AG20443 (cell line): ENCODE measurements at places on chromosomes 12 and 14.

DNA sequence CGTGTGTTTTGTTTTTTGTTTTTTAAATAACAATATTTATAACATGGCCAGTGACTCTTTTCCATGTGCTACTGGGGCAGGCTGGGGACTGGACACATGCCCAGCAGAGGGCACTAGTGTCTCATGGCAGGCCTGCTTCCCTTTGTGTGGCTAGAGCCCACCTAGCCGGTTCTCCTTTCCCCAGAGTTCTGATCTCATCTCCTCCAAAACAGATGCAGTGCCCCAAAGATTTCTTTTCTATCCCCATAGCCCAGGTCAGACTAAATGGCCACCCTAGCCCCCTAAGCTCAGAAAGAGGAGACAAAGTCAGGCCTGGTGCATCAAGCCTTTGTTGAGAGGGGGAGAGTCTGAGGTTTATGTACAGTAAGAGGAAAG, 21.2 kb downstream of the PRPF40B start:
- peak; percentile 92 for DNase-seq

DNA sequence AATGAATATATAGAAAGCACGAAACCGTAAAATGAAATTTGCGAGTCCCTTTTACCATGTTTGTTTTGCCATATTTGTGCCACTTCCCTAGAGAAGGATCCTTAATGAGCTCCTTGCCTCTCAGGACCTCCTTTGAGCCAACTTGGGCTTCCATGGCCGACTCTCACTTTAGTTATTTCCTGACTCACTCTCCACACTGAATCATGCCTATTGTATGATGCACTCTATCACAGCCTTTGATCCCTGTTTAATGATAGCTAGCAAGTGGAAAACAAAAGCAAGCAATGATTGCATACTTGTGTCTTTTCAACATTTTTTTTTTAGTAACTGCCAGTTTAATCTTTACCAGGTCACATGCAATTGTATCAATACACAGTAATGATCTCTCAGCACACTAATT, 153.2 kb downstream of the CCER1 start:
- DNase-seq: peak; percentile 46

GRCh38 chr12:111099186-111099585, 178.8 kb upstream of the MYL2 start:
- no peak for DNase-seq

DNA sequence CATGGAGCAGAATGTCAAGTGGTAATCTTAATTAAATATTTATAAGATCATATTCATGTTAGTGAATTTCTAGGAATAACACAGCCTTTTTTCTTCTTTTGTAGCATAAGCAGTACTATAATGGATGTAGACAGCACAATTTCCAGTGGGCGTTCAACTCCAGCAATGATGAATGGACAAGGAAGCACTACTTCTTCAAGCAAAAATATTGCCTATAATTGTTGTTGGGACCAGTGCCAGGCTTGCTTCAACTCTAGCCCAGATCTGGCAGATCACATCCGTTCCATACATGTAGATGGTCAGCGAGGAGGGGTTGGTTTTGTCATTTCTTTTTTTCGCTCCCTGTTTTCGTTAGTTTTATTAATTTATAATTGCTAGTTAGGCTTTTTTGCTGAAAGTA, 23.1 kb downstream of the AEBP2 start:
- no peak for DNase-seq

- no peak for DNase-seq
These were observed 194.2 kb downstream of the ADGRD1 start for GRCh38 chr12:131147894-131148293.

- no peak for DNase-seq
These were observed 17.9 kb downstream of the SPRING1 start for GRCh38 chr12:116719731-116720528.

DNA sequence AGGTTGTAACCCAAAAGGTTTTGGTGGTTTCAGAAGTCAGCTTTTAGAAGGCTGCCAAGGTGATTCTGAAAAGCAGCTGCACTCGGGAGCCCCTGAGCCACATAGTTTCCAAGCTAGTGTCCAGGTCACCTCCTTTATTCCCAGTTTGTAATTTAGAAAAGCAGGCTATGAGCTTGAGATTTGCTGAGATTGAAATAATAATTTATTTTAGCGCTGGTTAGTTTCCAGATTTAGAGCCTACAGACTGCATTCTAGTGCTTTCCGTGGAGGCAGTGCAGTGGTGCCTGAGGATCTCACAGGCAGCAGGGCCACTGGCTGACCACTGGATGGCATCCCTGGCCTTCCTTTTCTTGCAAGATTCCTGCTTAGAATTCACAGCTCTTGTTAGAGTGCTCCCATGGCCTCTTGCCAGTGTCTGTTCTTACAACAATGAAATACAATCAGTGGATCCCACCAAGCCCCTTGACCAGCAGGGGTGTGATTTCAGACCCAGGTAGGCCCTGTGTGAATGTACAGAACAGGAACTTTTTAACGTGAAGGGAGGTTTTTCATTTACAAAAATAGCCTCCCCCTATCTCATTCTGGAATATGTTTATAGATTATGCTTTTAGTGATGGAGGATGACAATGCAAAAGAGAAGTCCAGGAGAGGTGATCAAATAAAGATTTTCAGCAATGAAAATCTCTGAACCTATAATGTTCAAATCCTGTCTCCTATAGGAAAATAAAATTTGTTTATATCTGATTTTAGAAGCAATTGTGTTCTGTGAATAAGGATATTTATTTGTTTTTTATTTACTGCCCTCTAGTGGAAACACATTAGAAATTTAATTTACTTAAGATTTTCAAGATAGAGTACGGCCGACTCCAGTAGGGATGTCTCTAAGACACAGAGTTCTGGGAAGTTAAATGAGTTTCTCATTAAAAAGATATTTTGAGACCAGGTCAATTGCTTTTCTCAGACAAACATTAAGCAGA, 362.1 kb upstream of the STXBP6 start:
- DNase-seq: no peak

GRCh38 chr12:5432011-5432400, at the start of gene NTF3:
TSS of gene NTF3 (plus strand) at chr12:5432108. CDS start at chr12:5432325, 217 bp downstream.
- peak; percentile 88 for DNase-seq

DNA sequence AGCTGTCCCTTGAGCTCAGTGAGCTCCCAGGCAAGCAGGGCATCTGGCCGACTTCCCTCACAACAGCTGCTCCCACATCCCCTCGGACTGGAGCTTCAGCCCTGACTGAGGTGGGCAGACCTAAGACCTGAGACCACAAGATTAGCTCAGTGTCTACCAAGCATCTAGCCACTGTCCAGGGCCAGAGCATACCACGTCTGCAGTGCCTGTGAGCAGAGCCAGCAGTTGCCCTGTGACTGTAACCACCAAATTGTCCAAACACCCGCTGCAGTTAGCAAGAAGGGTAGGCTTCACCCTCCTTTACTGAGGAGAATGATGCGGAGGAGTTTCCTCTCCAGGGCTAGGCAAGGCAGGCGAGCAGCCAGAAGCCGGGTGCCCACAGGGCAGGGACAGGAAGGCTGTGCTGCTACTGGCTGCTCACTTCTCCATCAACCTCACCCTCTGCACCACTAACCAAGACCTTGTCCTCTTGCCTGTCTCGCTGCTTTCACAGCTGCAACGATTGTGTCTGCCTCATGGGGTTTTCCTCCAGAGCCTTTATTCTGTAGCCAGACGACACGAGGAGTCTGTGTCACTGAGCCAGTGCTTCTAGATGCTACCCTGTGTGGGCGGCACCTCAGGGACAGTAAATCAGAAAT, 53.9 kb downstream of the ANAPC7 start:
- DNase-seq: no peak

DNA sequence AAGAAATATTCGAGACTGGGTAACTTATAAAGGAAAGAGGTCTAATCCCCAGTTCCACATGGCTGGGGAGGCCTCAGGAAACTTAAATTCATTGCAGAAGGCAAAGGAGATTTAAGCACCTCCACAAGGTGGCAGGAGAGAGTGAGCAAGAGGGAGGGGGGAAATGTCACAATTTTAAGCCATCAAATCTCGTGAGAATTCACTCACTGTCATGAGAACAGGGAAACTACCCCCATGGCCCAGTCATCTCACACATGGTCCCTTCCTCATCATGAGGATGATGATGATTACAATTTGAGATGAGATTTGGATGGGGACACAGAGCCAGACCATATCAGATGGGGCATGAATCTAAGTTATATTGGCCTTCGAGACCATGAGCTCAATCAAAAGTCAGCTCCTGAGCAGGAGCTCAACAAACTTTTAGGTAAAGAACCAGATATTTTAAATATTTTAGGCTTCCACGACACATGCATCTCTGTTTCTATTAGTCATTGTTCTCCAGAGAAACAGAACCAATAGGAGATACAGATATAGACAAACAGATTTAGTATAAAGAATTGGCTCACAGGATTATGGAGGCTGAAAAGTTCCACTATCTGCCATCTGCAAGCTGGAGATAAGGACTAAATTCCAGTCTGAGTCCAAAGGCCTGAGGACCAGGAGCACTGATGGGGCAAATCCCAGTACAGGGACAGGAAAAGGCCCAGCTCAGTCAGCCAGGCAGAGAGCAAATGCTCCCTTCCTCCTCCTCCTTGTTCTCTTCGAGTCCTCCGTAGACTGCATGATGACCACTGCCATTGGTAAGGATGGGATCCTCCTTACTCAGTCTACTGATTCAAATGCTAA, 24.9 kb downstream of the DGLUCY start:
- DNase-seq: no peak

- DNase-seq: no peak
These were observed 85.1 kb upstream of the NID2 start for GRCh38 chr14:52153939-52154338.

DNA sequence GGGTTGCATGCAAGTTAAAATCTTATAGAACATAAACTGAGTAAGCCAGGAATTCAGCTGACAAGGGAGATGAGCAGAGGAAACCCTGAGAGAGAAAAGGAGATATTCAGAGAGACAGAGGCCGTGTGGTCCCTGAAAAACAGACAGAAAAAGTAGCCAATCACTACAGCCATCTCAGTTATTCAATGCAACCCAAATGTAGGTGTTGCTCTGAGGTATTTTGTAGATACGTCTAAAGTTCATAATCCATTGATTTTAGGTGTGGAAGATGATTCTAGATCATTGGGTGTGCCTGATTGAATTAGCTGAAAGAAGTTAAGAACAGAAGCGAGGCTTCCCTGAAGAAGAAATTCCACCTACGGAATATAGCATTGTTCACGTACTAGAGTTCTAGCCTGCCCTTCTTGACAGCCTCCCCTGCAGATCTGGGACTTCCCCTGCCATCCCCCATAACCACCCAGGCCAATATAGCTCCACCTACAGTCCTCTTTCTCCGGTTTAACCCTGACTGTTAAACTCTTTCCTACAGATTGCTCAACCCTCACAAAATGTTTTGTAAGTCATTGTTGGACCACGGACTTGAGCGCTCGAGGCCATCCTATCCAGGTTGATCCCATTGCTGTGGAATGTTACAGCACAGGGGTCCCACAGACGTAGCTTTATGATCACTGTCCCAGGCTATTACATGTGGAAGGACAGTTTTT, 21.7 kb downstream of the AICDA start:
- no peak for DNase-seq

- DNase-seq: no peak
These were observed 8.1 kb downstream of the PNP start for GRCh38 chr14:20477211-20477876.

DNA sequence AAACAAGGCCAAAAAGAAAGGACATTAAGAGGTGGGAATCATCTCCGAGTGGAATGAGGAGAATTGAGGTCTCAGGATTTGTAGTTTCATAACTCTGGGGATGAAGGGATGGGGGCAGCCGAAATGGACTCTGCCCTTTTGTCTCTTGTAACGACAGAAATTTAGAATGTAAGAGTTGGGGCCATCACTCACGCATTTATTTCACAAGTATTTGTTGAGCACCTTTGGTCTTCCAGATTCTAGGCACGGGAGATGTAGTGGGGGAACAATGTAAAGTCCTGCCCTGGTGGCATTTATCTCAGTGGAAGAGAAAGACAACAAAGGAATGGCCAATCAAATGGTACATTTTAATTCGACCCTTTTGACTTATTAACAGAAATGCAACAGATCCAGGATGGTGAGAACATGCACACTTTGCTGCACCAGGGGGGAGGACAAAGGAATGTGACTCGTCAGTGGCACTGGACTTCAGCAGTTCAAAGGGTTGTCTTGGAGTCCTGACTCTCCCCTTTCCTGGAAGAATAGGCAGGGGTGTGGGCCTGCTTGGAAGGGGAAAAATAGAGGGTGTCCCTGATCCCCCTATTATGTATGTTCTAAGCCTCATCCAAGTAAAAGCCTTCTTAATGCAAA, 102.0 kb downstream of the TMEM30B start:
- no peak for DNase-seq

DNA sequence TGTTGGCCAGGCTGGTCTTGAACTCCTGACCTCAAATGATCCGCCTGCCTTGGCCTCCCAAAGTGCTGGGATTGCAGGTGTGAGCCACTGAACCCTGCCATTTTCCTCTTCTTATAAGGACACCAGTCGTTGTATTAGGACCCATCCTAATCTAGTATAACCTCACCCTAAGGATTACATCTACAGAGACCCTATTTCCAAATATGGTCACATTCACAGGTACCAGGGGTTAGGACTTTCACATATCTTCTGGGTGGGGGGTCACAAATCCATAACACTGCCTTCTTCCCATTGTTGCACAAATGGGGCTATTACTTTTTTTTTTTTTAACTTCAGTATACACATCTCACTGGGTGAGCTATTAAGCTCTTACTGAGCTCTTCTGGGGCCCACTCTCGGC, 38.6 kb downstream of the ARF6 start:
- DNase-seq: no peak
